ENCODE measurements at places on chromosomes 1 and 21.

GRCh38 chr1:117892512-117892911 lies 36.9 kb downstream of the GDAP2 start:
- no peak for DNase-seq

- DNase-seq = no peak
Measured at GRCh38 chr21:35637431-35637830, 422.9 kb downstream of the SETD4 start.

DNA sequence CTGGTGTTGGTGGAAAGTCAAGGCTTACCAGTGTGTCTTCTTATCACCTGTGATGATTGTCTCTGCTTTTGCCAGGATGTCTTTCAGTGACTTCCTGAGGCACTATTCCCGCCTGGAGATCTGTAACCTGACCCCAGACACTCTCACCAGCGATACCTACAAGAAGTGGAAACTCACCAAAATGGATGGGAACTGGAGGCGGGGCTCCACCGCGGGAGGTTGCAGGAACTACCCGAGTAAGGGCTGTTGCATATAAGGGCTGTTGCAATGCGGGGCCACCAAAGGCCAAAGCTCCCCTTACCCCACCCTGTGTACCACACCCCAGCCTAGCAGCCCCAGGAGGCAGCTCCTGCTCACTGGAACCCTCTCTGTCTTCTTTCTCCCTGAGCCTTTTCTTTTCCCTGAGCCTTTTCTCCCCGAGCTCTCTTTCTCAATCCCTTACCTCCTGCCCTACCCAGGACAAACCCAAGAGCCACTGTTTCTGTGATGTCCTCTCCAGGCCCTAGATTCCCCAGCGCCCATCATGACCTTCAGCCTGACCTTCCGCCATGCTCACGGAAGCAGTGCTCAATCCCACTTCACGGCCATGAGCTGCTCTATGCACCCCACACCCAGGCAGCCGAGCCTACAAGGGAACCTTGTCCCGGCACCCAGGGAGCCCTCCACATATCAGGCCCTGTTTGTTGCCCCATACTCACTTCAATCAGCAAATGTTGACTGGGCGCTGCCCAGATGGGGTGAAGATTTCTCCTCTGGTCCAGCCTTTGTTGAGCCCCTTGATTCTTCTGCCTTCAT lies 40.6 kb downstream of the CAPN2 start:
- no peak for DNase-seq

GRCh38 chr1:155527677-155528076 lies 34.9 kb downstream of the ASH1L start:
- DNase-seq = no peak

Measured in H4 (cell line).